ENCODE measurements at places on chromosomes 2 and 18.

DNA sequence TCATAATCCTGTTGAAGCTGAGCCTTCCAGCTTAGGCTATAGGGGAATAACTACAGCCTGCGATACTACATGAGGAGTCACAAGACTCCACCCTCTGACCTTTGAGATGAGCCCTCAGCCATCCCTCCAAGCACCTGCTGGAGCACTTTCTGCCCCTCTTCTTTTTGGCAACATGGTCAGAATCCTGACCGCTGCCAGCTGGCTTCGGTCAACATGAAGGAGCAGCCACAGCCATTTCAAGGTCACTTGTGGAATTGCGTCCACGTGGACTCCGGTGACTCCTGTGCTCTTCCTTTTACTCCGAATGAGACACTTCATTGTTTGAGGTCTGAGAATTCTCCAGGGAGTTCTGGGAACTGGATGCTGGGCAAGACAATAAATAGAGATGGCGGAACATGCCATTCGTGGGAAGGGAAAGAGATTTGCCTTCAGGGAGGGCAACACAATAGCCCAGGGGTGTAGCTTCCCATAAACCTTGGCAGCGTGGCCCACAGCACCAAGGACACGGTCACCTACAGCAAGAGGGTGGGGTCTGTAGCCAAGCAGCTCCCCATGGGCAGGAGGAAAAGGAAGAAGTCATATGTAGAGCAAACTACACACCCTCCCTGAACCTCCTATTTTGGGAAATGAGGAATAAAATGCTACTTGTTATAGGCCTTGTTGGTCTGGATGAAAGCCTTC, 73.3 kb upstream of the PPP1CB start:
- DNase-seq = no peak

GRCh38 chr2:45754131-45755010, 102.9 kb downstream of the PRKCE start:
- no peak for DNase-seq

DNA sequence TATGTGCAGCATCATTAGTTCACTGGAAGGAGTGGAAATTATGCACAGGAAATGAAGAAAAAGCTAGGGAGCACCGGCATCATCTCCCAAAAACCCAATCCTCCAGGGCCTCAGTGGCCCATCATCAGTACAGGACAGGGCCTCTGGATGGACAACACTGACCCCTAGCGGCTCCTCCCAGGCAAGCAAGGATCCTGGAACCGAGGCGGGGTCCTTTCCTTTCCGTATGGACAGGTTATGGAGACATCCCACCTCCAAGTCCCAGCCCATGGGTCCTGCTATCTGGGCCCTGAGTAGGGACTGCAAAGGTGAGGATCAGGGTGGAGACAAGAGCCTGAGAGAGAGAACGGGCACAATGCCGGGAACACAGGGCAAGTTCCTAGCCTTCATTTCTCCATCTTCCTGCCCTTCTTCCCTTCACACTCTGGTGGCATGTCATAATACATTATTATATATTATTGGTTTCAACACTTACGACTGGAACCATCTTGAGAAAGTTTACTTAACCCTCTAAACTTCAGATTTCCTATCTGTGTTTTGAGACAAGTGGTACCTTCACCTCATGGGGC, 68.2 kb downstream of the ZNF516 start:
- DNase-seq = no peak

GRCh38 chr2:64932371-64933216, 56.6 kb upstream of the SLC1A4 start:
- DNase-seq = no peak

- no peak for DNase-seq
These were observed 52.9 kb upstream of the XDH start for GRCh38 chr2:31467426-31467825.

- DNase-seq = no peak
These were observed 6.1 kb downstream of the RNF144A start for GRCh38 chr2:6923319-6923718.

GRCh38 chr18:59478591-59478990, 119.5 kb upstream of the LMAN1 start:
- no peak for DNase-seq
